ENCODE measurements at places on chromosomes 13 and 19. TPM values are rescaled to one million over a fixed set of nuclear protein-coding genes. Genes with fewer than 3 reads are reported as not detected.

- H3K4me3 ChIP-seq = no peak overlapping the region
- H3K36me3 ChIP-seq = peaks cover 1% of the 10 kb centered on the region
- no peaks in the 10 kb centered on the region for H3K4me1 ChIP-seq
Measured at GRCh38 chr19:34888091-34888490, 38.6 kb upstream of the ZNF30 start.

GRCh38 chr19:13983213-13983889 is 22.8 kb downstream of the RFX1 start:
- H3K4me1 ChIP-seq = peaks cover 79% of the 10 kb centered on the region
- no peak for DNase-seq
- no peaks in the 10 kb centered on the region for H3K27me3 ChIP-seq
- H3K4me3 ChIP-seq = no peak overlapping the region

The KLK4 gene
- total RNA-seq = not detected

The LILRA6 gene
- not detected for total RNA-seq

The RLN3 gene
- total RNA-seq = not detected

The RB1 gene
- total RNA-seq = 55.7 TPM

Measured in activated CD8-positive, alpha-beta memory T cell treated with anti-CD3 and anti-CD28 coated beads, Interleukin-2, amount 10 ng/mL, durations not matched to agents 7 days and 5 days (primary cell).